ENCODE measurements at places on chromosomes 7 and 10.

DNA sequence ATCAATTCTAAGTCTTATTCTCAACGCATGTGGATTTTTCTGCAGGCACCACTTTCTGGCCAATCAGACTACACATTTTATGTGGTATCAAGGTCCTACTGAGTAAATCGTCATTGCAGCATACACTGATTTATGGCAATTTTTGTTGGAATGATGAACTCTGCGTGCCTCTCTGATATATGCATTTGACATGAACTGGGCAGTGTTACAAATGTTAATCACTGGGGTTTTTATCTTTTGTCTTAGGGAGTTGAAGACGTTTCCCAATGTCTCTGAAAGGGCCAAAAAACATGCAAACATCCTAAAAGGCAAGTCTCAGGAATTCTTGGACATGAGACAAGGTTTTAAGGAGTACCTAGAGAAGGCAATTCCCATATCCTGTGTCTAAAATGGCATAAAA, 809.5 kb upstream of the CELF2 start:
- DNase-seq: no peak

- DNase-seq: no peak
Measured at GRCh38 chr7:100556541-100556940, 17.2 kb downstream of the SAP25 start.

DNA sequence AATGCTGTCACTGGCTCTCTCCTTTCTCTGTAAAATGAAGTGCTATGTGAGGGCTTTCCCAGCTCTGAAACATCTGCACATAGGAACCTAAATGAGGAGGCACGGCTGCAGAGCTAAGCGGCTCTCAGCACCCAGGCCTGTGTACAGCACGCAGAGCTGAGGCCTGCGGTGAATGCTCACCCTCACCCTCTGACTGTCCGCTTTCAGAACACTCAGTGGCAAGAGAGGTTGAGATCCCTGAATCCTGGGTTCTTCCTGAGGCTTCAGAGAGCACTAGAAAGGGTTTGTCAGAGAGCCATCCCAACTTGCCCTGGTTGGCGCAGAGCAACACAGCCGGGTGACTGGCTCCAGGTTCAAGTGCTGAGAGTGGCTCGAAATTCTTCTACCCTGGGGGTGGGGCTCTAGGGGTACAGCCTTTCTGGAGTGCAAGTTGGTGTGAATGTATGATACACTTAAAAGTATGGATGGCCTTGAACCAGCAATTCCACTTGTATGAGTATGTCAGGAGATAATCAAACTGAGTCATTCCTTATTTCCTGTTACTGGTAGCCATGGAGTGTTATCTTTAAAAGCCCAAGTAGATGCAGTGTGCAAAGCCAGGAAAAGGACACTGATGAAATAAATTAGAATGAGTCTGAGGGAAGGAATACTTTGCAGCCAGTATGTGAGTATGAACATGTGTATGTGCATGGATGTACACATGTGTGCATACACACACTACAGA, 1.7 kb upstream of the CCDC201 start:
- no peak for DNase-seq

DNA sequence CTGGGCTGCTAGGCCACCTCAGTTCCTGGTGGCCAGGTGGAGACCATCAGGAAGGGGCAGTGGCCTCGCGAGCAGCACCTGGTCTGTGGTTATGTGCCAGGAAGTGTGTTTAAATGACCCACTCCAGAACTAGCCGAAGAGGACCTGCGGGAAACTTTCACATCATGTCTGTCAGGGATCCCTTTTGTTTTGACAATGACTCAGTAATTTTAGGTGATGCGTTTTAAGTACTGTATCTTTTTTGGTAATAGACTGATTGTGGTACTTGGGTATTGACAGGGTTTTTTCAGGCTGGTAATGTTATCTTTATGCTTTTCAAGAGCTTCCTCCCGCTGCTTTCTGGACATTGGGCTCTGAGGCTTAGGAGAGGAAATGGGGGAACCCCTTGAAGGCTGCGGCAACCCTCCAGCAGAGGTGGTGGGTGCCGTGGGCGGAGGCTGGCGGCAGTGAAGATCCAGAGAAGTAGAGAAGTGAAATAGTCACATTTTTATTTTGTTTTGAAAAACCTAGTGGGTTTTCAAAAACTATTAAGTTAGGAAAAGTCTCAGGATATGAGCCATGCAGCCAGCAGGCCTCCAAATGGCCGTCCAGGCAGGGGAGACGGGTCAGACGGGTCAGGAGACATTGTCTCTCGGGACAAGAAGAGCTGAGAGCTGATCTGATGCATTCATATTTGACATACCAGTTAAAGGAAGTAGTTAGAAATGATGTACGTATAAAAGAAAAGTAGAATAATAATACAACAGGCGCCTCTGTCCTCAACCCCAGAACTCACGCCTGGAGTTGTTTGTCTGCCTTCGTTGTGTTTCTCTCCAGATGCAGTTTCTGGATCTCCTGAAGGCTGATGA, 27.7 kb downstream of the PPP2R2D start:
- DNase-seq: peak; percentile 37

- DNase-seq: no peak
Measured at GRCh38 chr10:49608166-49609005, 1.7 kb upstream of the SLC18A3 start.

- no peak for DNase-seq
Measured at GRCh38 chr7:48708635-48709034, 215.7 kb upstream of the CDC14C start.

GRCh38 chr7:128108641-128109423, 77.6 kb upstream of the LRRC4 start:
- no peak for DNase-seq

DNA sequence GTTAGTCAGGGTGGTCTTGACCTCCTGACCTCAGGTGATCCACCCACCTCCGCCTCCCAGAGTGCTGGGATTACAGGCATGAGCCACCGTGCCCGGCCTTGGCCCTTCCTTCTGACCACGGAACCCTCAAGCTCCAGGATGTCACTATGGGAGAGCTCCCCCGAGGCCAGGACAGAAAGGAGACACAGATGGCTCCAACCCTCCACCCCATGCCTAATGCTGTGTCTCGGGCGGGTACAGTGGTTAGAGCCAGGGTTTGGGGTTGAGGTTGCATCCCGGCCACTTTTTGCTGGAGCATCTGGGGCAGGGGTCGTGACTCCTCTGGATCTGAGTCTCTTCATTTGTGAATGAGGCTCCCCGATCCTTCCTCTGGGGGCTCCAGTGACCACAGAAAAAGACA, 8.1 kb downstream of the MYL10 start:
- DNase-seq: no peak

DNA sequence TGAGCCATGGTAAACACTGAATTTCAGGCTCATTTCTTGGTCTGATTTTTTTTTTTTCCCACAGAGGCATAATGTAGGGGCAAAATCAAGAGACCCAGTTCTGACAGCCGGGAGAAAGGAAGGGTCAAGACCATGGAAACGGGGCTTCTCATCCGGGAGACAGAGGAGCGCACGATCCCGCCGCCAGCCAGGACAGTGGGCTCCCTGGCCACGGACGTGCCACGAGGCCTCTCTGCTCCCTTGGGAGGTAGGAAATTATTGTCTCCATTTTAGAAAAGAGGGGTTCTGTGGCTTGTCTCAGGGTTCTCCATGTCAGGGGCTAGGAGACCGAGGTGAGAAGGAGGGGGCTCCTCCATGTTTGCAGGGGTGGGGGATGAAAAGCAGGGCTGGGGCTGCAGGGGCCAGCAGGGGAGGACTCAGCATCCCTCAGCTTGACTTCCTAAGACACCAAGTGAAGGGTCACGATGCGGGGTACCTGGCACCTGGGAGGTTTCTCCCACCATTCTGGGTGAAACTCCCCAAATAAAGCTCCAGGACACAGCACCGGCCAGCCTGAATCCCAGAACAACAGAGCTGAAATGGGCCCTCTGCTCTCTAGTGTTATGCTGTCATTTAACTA, 37.6 kb downstream of the PPIF start:
- no peak for DNase-seq

GRCh38 chr7:74572301-74572979, 85.1 kb upstream of the GTF2I start:
- DNase-seq: no peak

- DNase-seq: no peak
Measured at GRCh38 chr10:86348321-86349210, 18.0 kb downstream of the GRID1 start.

DNA sequence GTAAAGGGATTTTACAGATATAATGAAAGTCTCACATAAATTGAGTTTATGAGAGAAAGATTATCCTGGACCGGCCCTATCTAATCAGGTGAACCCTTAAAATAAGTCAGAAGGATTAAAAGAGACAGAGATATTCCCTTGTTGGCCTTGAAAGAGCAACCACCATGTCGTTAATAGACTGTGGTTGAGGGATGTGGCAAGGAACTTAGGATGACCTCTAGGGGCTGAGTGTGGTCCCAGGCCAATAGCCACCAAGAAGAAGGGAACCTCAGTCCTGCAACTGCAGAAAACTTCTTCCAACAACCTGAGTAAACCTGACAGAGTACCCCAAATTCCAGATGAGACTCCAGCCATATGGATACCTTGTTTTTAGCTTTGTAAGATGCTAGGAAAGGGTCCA, 121.5 kb downstream of the POLR1F start:
- DNase-seq: no peak

- no peak for DNase-seq
Measured at GRCh38 chr10:124477614-124478363, 16.2 kb downstream of the LHPP start.

- peak; percentile 58 for DNase-seq
Measured at GRCh38 chr7:112205343-112206237, 609 bp downstream of the DOCK4 start.

- no peak for DNase-seq
Measured at GRCh38 chr7:229184-229964, 37.0 kb downstream of the FAM20C start.

- DNase-seq: no peak
Measured at GRCh38 chr10:129056734-129057689, 410.0 kb upstream of the MGMT start.

DNA sequence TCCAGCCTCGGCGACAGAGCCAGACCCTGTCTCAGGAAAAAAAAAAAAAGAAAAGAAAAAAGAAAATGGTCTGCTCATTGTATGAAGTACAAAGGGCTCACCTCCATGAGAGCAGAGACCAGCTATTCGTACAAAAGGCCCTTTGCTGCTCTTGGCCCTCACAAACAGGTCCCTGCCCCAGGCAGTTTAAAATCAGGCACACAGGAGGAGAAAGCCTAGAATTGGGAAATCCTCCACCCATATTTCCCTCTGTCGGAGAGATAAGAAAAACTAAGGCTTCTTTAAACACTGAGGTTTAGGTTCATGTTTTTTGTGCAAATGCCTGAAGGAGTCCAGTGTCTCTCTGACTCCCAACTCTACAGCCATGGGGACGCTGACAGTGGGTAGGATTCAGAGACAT, 15.1 kb downstream of the GNA12 start:
- no peak for DNase-seq

DNA sequence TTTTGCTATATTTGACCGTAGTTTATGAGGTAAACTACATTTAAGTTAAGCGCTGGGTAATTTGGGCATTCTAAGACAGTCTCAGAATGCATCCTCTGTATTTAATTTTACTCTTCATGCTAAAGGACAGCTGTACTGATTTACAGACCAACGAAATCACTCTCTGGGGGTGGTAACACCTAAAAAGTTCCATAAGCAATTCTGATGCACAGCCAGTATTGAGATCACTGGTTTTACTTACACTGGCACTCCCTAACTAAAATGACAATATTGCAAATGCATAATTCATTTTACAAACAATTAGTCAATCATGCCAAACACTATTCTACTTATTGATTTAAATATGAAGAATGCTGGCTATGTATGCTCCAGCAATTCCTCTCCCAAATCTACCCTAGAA, 102.3 kb downstream of the SRPK2 start:
- DNase-seq: no peak

GRCh38 chr10:131144711-131145375, 166.7 kb downstream of the TCERG1L start:
- DNase-seq: no peak
